ENCODE measurements at places on chromosomes 6 and 20.

DNA sequence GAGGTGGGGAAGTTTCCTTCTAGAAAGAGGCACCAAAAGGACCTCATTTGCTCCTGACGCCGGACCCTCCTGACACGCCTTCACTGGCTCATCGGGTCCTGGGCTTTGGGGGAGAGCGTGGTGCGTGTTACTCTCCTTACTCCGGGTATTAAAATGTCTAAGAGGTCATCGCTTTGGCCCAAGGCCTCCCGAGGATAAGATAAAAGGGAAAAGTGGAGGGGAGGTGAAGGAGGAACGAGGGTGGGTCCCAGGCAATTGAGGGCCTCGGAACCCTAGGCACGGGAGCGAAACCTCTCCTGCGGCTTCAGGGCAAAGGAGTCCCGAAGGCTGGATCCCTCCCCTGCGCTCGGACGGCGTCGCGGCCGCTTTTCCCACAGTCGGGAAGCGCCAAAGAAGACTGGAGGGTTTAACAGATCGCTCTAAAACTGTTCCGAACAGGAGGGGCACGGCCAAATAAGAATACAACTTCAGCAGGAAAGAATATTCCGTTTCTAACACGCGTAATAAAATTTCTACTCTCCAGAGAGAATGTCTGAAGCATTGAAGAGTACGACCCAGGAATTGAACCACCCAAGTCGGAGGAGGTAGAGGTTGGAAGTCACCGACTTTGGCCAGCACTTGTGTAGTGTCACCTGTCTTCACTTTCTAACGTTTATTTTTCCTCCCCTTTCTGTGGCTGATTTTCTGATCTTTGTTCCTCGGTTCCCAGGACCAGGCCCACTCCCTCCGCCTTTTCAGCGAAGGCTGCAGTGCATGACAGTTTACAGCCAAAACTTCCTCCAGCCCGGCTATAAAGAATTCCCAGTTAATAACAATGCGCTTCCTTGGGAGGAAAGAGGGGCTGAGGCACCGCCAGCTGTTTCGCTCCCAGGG, 2.1 kb upstream of the TBXT start:
- DNase-seq, result no peak

GRCh38 chr20:17499041-17499440, 32.1 kb downstream of the BFSP1 start:
- DNase-seq, result no peak

GRCh38 chr20:36167902-36168503, 13.5 kb downstream of the EPB41L1 start:
- no peak for DNase-seq

- DNase-seq, result no peak
Observed at GRCh38 chr6:12909833-12910232, 193.3 kb downstream of the PHACTR1 start.

DNA sequence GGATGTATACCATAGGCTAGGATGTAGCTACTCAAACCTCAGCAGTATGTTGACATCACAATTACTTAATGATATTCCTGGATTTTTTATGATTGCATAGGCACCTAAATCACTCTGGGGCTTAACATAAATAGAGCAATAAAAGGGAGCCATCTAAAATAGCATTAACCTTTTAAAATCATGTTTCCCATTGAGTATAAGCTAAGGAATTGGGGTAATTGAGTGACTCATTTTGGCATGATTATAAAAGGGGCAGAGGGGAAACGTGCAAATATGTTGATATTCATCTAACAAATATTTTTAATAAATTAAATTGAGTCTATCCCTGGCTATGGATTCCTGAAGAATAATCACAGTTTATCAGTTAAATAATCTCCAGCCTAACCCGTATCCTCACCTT, 74.0 kb upstream of the ADGRF1 start:
- no peak for DNase-seq

DNA sequence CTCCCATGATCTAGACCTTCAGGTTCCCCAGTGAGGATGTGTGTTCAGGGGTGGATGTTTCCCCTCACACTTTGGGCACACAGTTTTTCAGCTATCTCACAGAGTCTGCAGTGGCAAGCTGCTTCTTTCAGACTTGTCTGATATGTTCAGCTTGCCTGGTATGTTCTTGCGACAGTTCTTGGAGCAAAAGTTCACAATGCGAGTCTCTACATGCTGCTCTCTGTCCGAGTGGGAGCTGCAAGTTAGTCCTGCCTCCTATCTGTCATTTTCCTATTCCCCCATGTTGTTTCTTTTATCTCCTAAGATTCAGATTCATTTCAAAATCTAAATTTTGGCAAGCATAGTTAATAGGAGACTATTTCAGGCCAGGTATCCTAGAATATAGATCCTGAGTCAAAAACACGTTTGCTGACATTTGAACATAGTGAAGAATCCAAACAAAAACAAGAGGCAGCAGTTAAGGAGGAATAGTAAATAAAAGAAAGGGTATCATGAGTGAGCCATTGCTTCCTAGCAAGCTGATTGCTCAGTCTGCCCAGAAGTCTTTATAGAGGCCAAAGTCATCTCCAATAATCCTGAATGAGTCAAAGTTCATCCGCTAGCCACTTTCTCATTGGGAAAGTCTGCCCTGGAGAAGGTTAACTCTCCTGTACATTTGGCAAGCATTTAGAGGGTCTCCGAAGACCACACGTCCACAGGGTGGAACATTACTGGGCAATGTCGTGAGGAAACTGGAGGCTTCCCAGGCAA, 140.2 kb upstream of the MOCS1 start:
- DNase-seq, result no peak

- DNase-seq, result no peak
Observed at GRCh38 chr6:80158478-80158989, 52.1 kb downstream of the BCKDHB start.

- peak; percentile 94 for DNase-seq
Observed at GRCh38 chr6:143510991-143511891, at the start of gene FUCA2. FUCA2 (minus strand) TSS chr6:143511720; CDS start chr6:143511634, 86 bp downstream.

GRCh38 chr6:152598901-152599537, 38.1 kb downstream of the SYNE1 start:
- no peak for DNase-seq

- DNase-seq, result no peak
Observed at GRCh38 chr20:63330940-63331339, 30.2 kb downstream of the CHRNA4 start.

GRCh38 chr6:125794342-125795137, 3.8 kb downstream of the NCOA7 start:
- DNase-seq, result no peak

GRCh38 chr20:24001712-24002405, 13.3 kb upstream of the GGTLC1 start:
- DNase-seq, result no peak

GRCh38 chr6:4415549-4415948, 280.2 kb upstream of the ECI2 start:
- DNase-seq, result no peak

DNA sequence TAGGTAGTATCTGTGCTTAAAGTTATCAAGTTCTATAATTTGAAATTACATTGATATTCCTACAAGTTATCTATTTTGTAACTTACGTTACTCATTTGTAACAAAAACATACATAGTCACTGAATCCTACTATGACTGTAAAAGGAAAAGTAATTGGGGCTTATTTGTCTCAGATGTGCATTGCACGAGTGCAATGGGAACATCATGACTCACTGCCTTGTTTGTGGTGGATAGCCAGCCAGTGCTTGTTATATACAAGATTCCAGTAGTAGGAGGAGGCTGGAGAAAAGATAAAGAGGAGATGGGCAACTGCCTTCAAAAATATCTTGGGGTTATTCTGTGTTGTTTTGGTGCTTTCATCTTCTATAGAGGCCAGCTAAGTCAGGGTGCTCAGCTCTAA, 164.1 kb downstream of the RNF144B start:
- no peak for DNase-seq

- no peak for DNase-seq
Observed at GRCh38 chr6:14141351-14142062, 23.9 kb downstream of the CD83 start.

GRCh38 chr6:163319609-163320366, 94.7 kb upstream of the QKI start:
- DNase-seq, result no peak

DNA sequence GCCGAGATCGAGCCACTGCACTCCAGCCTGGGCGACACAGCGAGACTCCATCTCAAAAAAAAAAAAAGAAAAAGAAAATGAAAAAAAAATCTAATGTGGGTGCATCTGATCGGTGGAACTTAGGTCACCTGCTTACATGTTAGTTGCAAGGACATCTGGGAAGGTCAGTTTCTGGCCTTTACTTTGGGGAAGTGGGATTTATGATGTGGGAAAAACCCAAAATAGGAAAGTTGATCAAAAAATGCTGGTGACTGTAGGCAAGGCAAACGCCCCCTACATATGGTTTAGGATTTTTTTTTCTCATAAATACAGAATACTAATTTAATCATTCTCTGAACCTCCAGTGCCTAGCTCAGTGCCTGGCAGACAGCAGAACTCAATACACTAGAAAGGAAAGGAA, 69.2 kb upstream of the PIM1 start:
- no peak for DNase-seq

DNA sequence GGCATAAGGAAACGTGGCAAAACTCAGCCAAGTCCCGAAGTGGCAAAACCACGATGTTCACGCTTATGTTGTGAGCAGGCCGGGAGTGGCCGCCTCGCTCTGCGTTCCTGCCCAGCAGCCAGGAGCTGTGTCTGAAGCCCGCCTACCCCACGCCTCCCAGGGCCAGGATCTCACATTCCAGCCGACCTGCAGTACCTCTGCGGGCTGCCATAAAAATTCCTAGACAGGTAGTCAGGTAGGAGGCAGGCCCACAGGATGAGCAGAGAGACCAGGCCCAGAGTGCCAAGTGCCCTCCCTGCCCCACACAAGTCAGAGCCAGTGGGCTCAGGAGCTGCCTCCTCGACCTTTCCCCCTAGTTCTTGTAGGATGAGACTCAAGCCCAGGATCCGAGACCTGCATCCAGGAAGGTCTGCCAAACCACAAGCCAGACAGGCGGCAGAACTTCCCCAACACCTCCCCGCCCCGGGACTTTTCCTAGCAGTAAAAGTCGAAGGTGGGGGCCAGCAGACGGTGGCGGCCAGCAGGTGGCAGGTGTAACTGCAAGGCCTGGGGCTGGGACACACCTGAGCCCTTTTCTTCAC, 16.7 kb downstream of the PMEPA1 start:
- DNase-seq, result peak; percentile 85

DNA sequence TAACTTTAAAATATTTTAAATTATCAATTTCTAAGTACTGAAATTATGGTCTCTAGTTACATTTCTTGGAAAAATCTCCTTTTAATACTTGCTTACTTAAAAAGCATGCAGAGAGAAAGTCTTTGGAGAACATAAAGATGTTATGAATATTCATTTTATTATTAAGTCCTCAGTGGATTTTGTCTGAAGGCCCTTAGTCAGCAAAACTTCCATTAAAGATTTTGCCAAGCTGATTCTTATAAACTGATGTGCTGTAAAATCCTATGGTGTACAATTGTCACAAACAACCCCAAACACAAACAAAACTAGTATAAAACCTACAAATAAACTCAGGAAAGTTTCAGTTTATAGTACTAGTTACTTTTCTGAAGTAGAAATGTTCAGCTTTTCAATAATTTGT, 372.7 kb downstream of the MEI4 start:
- DNase-seq, result no peak

DNA sequence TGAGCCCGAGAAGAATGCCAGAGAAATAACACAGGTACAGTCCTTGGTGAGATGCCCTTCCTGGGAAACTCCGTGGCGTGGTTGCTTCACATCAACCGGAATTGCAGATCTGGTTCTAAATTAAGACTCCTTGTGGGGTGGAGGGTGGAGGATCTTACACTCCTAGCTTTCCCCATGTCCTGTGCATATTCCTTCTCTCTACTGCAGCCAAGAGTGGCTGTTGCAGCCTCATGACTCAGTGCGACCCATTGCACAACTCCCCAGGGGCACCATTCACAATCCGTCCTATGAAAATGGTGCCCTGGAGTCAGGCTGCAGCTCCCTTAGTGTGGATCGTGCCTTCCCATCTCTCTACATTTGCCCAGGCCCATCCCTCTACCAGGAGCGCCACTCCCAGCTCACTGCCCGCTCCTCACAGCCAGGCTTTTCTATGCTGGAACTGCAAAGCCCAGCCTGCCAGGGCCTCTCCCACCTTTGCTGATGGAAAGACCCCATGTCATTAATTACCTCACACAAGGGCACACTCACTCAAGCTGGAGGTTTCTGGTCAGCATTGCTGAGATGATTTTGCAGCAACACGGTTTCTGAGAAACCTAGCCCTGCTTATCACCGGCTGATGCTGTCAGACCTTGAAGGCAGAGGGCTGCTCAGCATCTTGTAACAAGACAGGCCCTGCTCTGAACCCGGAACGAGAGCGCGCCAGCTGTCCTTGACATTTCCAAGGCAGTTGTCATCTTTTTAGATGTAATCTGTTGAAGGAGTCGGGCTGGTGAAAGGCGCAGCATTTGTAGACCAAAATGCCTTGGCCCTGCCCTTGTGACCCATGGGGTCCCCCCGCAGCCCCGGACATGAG, 39.7 kb downstream of the SIRPA start:
- no peak for DNase-seq

GRCh38 chr20:19562426-19562825, 195.6 kb upstream of the RIN2 start:
- no peak for DNase-seq

DNA sequence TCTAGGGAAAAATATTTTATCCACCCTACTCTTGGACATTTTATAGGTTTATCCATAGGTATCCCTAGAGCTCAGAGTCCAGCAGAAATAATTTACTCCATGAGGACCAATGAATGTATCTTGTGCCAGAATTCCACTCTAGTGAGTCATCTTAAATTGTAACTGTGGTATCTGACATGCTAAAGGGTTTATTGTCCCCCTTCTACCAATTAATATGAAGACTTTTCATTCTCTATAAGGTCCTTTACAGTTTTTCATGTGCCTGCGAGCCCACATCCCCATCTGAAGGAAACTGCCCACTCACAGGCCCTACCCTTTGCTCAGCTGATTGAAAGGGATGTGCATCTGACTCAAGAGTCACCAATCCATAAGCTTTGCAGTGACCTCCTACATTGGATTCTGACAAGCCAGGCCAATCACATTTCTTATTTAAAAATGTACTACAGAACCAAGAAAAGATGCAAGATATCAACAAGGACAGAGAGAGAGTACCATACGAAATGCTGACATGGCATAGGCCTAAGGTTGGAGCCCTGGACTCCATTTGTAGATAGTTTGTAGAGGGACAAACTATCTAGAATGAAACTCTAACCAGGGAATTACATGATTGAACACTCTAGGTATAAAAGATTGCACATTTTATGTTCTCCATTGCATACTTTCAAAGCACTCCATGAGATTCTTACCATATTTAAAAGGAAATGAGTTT, 93.4 kb upstream of the DEFB112 start:
- no peak for DNase-seq

- DNase-seq, result no peak
Observed at GRCh38 chr6:93358435-93358834, 60.9 kb downstream of the EPHA7 start.
